Activated gamma-delta T cell treated with anti-CD3 and anti-CD28 coated beads, Interleukin-2, amount 50 U/mL, for 16 hours (primary cell): ENCODE measurements at places on chromosomes 6 and 20.

DNA sequence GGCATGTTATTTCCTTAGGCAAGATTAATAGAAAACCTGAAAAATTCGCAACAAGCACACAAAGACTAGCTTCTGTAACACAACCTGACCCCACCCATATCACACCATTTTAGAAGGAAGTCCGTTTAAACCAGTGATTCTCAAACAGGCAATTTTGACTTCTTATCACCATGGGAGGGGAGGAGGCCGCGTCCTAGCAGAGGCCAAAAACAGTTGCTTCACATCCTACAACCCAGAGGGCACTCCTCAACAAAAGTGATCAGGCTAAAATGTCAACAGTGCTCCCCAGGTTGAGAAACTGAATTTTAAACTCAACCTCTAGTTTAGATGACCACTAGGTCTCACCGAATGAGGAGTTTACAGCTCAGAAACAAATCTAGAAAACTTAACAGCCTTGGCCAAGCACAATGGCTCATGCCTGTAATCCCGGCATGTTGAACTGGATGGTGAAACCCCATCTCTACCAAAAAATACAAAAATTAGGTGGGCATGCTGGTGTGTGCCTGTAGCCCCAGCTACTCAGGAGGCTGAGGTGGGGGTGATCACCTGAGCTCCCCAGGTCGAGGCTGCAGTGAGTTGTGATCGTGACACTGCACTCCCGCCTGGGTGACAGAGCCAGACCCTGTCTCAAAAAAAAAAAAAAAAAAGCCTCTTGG is 3.4 kb downstream of the SNX5 start:
- DNase-seq: no peak

DNA sequence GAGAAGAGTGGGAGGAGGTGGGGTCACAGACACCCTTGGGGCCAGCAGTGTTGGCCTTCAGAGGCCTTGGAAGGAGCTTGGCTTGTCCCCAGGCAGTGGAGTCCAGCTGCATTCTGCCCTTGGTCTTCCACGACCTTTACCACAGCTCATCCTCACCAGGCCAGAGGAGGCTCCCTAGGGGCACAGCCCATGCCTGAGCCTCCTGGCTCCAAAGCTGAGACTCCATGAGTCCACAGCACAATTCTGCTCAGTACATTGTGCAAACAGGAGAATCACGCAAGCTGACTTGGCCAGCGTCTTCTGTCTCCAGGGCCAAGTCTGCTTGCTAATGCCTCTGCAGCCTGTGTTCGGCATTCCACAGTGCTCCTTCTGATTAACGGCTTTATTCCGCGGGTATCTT is 337.2 kb downstream of the SMOC2 start:
- DNase-seq: no peak

GRCh38 chr6:53230775-53231467 is 82.3 kb upstream of the GCM1 start:
- DNase-seq: no peak

GRCh38 chr6:158762787-158763433 is 56.3 kb downstream of the EZR start:
- DNase-seq: no peak

DNA sequence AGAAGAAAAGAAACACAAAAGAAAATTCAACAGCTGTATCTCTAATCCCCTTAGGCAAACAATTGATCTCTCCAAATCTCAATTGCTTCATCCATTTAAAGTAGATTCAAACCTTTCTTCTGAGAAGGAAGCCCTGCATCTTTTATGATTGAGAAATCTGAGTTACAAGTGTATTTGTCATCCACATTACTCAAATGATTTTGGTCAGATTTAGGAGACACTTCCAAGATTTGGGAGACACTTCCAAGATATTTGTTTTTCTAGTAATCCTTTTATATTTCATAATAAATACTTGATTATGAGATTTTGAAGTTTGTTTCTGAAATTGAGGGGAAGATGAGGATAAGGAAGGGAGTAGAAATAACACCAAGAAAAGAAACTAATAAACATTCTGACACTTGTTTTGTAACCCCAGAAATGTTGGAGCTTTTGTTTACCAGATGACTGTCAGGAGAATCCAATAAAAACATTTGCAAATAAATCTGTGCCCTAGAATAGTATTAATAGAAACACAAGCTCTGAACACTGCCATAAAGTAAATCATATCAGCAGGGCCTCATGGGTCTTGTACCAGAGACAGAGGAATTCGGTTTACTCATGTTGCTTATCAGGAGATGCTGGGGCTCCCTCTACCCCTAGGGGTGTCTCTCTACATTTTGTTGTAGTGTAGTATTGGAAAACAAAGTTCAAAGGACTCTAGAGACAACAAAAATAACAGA is 314.3 kb upstream of the NT5E start:
- DNase-seq: no peak

- no peak for DNase-seq
These were observed 532.8 kb downstream of the GRIK2 start for GRCh38 chr6:101926149-101926925.

- no peak for DNase-seq
These were observed 10.4 kb downstream of the MRPL14 start for GRCh38 chr6:44116641-44117382.

GRCh38 chr6:30789606-30790005 is 45.3 kb upstream of the IER3 start:
- DNase-seq: no peak

- DNase-seq: no peak
These were observed 40.6 kb downstream of the HLA-DPB1 start for GRCh38 chr6:33116417-33116816.

DNA sequence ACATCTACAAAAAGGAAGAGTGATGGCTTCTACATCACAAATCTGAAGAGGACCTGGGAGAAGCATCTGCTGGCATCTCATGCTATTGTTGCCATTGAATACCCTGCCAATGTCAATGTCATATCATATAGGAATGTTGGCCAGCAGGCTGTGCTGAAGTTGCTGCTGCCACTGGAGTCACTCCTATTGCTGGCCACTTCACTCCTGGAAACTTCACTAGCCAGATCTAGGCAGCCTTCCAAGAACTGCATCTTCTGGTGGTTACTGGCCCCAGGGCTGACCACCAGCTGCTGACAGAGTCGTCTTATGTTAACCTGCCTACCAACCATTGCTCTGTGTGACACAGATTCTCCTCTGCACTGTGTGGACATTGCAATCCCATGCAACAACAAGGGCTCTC is 111.8 kb downstream of the PERP start:
- no peak for DNase-seq
